ENCODE measurements at places on chromosomes 12 and 14.

GRCh38 chr12:4286228-4286627, 12.7 kb downstream of the CCND2 start:
- no peak for DNase-seq

DNA sequence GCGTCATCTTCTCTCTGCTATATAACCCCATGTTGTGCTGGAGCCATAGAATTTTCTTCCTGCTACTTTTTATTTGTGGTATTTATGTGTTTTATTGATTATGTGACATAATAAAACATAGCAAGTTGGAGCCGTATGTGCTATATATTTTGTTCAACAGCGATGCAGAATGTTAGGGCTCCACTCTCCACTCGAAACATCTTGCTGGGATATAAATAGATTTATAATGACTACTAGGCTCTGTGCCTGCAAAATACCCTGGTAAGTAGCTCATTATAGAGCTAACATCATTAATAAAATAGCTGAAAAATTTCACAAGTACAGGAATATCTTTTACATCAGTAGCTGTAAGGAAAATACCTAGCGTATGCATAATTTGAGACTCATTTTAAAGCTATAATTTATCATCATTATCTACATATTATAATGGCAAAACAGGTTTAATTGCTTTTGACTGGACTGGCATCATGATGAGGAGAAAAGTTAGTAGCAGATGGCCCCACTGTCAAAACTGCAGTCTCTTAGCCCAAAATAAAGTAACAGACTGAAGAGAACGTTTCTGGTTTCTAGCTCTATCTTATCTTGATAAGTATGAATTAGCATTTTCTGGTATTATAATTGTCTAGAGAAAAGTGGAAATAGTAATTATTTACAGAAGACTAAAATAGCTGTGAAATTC, 263.0 kb downstream of the NEDD1 start:
- DNase-seq: no peak

DNA sequence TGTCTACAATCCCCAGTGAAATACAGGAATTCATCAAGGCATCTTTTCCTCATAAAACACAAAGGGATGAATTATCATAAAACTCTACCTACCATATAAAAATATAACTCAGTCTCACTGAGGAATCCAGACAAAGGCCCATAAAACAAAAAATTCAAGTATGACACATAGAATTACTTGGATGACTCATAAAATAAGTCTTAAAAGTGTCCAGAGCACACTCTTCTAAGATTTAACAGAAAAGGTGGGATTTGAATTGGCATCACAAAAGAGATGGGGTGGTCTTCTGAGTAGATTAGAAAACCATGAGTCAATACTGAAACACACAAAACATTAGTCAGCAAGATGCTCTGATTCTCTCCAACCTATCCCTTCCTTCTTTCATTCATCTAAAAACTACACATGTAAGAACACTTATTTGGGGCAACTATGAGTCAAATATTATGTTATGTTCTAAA, 202.7 kb upstream of the GARIN6 start:
- no peak for DNase-seq

DNA sequence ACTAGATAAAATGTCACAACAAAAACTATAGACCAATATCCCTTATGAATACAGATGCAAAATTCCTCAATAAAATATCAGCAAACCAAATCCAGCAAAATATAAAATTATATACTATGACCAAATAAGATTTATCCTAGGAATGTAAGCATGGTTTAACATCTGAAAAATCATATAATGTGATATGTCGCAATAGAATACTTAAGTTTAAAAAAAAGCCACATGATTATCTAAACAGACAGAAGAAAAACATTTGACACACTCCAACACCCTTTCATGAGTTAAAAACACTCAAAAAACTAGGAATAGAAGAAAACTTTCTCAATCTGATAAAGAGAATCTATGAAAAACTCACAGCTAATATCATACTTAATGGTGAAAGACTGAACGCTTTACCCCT, 20.3 kb downstream of the ANGEL1 start:
- no peak for DNase-seq

GRCh38 chr12:19179986-19180385, 50.5 kb downstream of the PLEKHA5 start:
- DNase-seq: no peak

DNA sequence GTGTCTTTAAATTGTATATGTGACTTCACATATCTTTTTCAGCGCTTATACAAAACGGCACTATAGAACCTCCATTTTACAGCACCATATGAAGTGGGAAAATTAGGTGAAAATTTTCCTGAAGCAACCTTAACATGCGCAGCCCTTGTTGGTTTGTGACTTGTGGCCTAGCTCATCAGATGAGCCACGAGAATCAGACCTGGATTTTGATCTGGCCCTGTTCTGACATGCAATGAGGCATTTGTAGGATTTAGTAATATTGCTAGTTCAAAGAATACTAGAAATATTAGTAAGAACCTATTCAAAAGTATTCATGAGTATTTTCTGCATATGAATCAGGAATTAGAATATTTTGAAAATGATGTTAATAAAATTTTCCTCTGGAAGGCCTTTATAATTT, 2.9 kb downstream of the CDKN1B start:
- DNase-seq: no peak

DNA sequence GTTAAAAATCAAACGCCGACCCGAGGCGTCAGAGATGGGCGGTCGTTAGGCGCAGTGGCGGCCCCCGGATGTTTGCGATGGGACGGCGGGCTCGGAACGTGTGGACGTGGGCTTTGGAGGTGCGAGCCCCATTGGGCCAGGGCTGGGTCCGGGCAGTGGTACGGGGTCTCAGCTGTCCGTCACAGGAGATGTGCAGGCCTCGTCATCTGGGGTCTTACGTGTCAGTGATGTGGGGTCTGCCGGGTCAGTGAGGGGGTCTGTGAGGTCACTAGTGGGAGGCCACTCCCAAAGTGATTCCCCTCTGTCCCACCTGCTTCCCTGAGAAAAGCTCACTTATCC, 21.6 kb upstream of the CHFR start:
- no peak for DNase-seq

DNA sequence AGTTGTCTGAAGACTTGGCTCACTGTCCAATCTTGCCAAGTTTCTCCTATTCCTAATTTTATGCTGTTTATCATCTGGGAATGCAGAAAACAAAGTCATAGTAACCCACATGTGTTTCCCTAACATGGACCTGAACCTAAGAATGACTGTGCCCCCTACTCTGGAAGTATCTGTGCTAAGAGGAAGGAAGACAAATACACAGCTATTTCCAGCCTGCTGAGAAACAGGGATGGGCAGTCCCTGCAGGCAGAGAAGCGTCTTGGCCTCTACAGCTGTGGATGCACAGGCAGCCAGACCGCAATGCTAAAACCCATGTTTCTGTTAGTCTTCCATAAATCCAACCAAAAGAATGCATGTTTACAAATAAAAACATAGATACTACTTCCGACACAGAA, 56.2 kb downstream of the DUSP16 start:
- DNase-seq: no peak

- no peak for DNase-seq
Observed at GRCh38 chr12:93832131-93832530, 155.0 kb downstream of the CRADD start.

DNA sequence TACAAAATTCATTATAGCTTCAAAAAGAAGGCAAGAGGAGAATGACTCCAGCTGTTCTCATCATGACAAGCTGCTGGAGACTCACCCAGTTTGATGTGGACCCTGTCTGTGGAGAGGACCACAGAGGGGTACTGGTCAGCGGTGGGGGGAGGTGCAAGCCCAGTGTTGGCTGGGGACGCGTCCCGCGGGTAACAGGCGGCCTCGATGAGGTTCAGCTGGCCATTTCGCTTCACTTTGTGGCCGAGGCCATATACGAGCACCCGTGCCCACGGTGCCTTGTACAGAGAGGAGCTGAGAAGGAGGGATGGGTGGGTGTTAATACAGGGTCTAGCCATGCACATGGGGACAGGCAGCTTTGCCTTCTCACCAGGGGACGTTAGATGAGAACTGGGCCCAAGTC, 67.1 kb downstream of the TRAFD1 start:
- DNase-seq: no peak

- no peak for DNase-seq
Observed at GRCh38 chr12:78038986-78039385, 208.3 kb downstream of the NAV3 start.

GRCh38 chr14:90451961-90452360, 55.1 kb downstream of the CALM1 start:
- no peak for DNase-seq

GRCh38 chr14:89720076-89720687, 234.3 kb downstream of the EFCAB11 start:
- no peak for DNase-seq

DNA sequence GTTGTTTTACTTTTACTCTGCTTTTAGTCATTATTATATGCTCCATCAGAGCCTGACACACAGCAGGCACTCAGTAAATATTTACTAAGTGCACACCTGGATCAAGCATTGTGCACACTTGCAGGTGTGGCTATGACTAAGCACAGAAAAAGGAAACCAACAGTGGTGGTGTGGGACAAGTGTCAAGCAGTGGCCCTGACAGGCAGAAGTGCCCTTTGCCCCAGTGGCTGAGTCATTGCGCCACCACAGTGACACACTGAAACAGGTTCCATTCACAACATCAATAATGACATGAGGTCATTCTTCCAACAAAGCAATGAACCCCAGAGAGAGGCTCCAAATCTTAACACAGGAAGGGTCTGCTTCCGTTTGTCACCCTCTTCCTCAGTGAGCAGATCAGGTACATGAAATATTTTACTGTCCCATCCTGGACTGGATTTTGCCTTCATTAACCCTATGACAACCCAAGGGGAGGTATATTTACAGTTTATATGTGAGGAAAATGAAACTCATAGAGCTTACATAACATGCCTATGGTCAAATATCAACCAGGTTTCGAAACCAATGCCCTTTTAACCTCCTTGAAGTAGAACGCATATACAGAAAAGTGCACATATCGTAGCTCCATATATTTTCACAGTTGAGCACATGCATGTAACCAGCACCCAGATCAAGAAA, 82.6 kb upstream of the GTF2A1 start:
- DNase-seq: no peak

- DNase-seq: no peak
Observed at GRCh38 chr12:121107681-121108080, 25.0 kb upstream of the P2RX7 start.

GRCh38 chr12:113880988-113881962, 84.8 kb downstream of the RBM19 start:
- no peak for DNase-seq

DNA sequence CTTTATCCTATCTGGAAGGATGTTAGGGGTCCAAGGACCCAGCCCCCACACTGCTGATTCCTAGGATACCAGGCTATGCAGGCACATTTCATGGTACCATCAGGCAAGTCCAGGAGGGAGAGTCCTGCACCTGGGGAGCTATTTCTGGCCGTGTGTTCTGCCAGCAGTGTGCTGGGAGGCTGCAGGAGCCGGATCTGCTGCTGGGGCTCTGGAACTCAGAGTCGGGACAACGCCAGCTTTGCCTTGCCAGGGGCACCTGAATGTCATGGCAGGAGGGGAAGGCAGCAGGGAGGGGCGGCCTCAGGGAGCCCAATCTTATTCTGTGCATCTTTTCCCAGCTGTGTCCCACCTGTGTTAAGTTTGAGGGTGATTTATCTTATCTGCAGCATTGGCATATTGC, 17.8 kb downstream of the SRRM4 start:
- DNase-seq: no peak

DNA sequence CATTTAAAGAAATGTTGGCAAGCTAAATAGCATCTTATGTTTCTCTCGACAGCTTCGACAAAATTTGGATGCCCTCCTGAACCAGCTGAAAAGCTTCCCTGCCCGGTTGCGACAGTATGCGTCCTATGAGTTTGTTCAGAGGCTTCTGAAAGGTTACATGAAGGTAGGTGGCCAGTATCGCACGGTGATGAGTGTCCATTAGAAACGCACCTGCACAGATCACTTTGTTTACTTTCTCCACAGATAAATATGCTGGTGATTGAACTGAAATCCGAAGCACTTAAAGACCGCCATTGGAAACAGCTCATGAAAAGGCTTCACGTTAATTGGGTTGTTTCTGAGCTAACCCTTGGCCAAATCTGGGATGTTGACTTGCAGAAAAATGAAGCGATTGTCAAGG, 36.5 kb downstream of the DYNC1H1 start:
- DNase-seq: no peak

DNA sequence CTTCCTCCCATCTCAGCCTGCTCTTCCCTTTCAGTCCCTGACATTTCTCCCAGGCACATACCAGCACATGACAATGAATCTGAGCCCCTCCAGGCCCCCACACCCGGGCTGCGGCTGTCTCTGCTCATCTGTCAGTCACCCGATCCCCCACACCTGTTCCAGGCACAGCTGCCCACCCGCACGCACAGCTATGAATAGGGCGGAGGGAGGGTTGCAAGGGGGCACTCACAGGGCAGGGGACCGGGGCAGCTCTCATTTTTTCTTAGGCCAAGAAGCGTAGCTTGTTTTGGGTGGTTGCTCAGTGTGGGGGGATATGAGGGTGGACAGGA, 43.7 kb upstream of the TSPAN9 start:
- no peak for DNase-seq

GRCh38 chr12:108605000-108605689, 7.3 kb upstream of the TMEM119 start:
- no peak for DNase-seq

GRCh38 chr12:55906056-55906455, 21.6 kb downstream of the PYM1 start:
- DNase-seq: no peak

All from stimulated activated CD8-positive, alpha-beta memory T cell treated with anti-CD3 and anti-CD28 coated beads, Interleukin-7, amount 100 ng/mL, for 1 hour (primary cell).